NCI-H460 (cell line): ENCODE measurements at places on chromosomes 7 and 10. TPM values are rescaled to one million over a fixed set of nuclear protein-coding genes. Genes with fewer than 3 reads are reported as not detected.

Gene CTBP2
- 75.1 and 77.3 TPM in 2 replicates for total RNA-seq

Gene DBF4
- 57.0 and 58.6 TPM in 2 replicates for total RNA-seq

Gene MEPCE
- 30.9 and 33.1 TPM in 2 replicates for total RNA-seq

Gene ARPC1A
- 162 and 177 TPM in 2 replicates for total RNA-seq

Gene FIS1
- total RNA-seq: 87.2 and 97.5 TPM in 2 replicates

Gene GALNT17
- 3.1 TPM in 2 replicates for total RNA-seq

Gene EEPD1
- 0.40 and 0.67 TPM in 2 replicates for total RNA-seq

Gene NCF1
- total RNA-seq: not detected in 2 replicates

Gene SLC4A2
- 199 and 223 TPM in 2 replicates for total RNA-seq

Gene OR13A1
- total RNA-seq: not detected in 2 replicates

Gene SPDYE5
- total RNA-seq: 0.10 TPM in 1 of 2 replicates, not detected in the other

Gene SLC25A28
- 14.3 and 14.6 TPM in 2 replicates for total RNA-seq

Gene CALCR
- 0.17 and 0.32 TPM in 2 replicates for total RNA-seq

Gene GJD4
- total RNA-seq: not detected in 2 replicates

Gene SLC26A3
- total RNA-seq: not detected in 2 replicates

Gene FAM20C
- total RNA-seq: 10.3 and 11.5 TPM in 2 replicates

Gene GHRHR
- not detected in 2 replicates for total RNA-seq

Gene NPY
- not detected in 2 replicates for total RNA-seq

Gene MCM10
- 9.8 and 10.1 TPM in 2 replicates for total RNA-seq

Gene CTAGE4
- 0.12 TPM in 2 replicates for total RNA-seq

Gene GRM3
- not detected in 2 replicates for total RNA-seq
